NCI-H524 treated with DMSO at 0.1 percent for 48 hours (cell line): ENCODE measurements at places on chromosomes 2 and 18.

GRCh38 chr2:166560022-166560421 is 66.0 kb upstream of the SCN7A start:
- DNase-seq: no peak

DNA sequence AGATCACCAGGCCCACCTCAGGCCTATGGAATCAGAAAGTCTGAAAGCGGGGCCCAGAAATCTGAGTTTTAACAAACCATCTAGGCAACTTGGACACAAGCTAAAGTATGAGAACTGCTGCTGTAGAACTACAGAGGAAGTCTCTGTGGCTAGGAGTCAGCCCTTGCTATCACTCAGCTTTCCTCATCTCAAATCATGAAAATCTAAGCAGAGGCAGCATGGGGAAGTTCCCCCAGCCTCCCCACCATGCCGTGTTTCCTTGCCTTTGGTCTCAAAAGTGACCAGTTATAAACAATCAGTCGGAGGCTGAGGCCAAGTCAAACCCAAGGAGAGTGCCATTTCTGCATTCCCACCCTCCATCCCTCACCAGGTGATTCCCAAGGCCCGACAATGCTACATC is 404.7 kb downstream of the BCL11A start:
- no peak for DNase-seq

- no peak for DNase-seq
Observed at GRCh38 chr2:2021995-2022394, 277.7 kb upstream of the PXDN start.

- no peak for DNase-seq
Observed at GRCh38 chr2:45729753-45730512, 78.5 kb downstream of the PRKCE start.

GRCh38 chr2:15704086-15704787 is 112.6 kb downstream of the DDX1 start:
- no peak for DNase-seq

- DNase-seq: no peak
Observed at GRCh38 chr2:135004005-135004746, 43.1 kb downstream of the MAP3K19 start.

DNA sequence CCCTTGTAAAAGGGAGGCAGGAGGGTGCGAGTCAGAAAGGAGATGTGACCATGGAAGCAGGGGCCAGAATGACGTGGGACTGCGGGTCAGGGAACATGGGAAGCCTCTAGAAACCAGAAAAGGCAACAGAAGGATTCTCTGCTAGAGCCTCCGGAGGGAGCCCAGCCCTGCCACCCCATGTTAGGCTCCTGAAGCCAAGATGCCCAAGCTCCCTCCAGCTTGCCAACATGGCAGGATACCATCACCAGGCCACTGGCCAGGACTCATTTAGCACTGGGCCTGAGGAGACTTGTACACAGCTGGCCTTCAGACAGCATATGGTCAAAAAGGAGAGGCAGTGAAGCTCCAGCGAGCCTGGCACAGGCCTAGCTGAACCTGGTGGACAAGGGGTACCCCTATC is 5.6 kb downstream of the TMEM247 start:
- DNase-seq: no peak
